ENCODE measurements at places on chromosomes 1 and 21.

- DNase-seq, result no peak
These were observed 2.6 kb downstream of the CROCC start for GRCh38 chr1:16924216-16924918.

DNA sequence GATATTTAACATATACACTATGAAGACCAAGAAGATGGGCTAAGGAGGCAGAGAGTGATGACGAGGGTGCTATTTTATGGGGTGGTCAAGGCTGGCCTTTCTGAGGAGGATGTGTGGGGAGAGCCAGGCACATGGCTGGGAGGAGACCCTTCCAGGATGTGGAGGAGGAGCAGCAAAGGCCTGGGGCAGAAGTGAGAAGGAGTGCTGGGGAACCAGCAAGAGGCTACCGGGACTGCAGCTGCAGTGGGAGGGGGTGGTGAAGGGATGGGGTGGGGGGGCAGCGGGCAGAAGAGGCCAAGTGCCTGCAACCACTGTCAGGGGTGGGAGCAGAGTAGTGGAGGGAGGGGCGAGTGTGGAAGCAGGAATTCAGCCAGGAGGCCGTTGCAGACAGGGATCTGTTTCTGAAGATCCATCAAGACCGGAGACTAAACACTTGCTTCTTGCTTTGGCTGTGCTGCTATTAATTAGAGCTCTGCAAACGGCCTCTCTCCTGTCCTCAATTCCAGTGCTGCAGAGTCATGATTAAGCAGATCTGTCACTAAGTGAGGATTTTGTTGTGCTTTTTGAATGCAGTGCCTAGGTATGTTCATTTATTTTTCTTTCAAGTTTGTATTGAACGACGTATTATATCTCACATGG lies 89.9 kb downstream of the IER5 start:
- DNase-seq, result no peak

DNA sequence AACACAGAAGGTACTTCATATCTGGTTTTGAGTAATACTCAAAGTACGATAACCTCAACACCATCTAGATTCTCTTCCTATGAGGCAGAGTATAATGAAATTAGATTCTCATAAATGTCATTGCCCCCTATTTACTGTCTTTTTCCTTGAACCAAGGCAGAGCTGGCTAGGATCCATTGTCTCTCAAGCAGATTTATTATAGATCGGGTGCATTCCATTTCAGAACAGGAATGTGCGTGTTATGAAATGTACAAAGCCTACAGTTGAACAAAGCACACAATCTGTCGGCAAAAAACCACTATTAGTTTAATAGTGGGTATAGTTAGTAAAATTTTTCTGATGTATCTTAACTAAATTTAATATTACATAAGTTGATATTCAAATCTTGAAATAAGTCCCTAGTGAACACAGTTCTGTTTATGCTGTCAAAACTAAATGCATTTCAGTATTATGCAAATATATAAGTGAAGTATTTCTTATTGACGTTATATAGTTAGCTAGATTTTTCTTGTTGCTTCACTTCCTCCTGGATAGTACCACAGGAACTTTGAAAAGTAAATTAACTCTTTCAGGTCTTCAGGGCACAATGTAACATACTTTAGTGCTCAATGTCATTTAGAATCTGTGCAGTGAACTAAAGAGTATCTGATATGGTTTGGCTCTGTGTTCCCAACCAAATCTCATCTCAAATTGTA lies 92.1 kb downstream of the DDAH1 start:
- DNase-seq, result no peak

- no peak for DNase-seq
These were observed 5.1 kb downstream of the SPSB1 start for GRCh38 chr1:9297831-9298230.

DNA sequence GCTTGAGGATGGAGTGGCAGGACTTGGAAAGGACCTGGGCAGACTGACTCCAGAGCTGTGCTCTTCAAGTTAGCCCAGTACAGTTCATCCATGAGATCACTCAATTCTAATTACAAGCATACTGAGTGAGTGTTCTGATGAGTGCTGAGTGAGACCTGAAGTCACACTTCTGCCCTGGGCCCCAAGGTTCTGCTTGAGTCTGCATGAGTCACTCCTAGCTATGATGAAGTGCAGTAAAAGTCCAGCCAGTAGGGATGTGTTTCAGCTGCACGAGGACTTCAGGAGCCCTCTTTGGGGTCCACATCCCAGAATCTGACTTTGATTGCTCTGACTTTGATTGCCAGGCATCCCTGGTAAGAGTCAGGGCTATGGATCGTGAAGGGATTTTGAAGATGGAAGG lies 35.8 kb downstream of the PLEKHA6 start:
- DNase-seq, result no peak

DNA sequence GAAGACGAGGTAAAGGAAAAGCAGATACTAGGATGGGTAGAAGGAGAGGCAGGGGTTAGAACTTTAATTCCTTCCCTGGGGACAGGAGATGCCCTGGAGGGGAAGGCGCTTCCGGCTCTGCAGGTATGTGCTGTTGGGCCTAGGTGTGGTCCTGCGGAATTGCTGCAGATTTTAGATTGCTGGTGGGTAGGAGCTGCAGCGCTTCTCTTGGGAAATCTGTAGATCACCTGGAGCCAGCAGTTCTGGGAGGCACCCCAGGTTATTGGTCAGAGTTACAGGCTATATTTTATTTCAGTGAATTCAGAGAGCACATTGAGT lies 1.1 kb downstream of the MGST3 start:
- no peak for DNase-seq

- DNase-seq, result no peak
These were observed 12.4 kb upstream of the RCAN3 start for GRCh38 chr1:24490101-24490781.

GRCh38 chr21:43987509-43987908 lies 24.6 kb upstream of the TRAPPC10 start:
- DNase-seq, result no peak

GRCh38 chr1:214445199-214445598 lies 106.2 kb downstream of the PTPN14 start:
- DNase-seq, result no peak

DNA sequence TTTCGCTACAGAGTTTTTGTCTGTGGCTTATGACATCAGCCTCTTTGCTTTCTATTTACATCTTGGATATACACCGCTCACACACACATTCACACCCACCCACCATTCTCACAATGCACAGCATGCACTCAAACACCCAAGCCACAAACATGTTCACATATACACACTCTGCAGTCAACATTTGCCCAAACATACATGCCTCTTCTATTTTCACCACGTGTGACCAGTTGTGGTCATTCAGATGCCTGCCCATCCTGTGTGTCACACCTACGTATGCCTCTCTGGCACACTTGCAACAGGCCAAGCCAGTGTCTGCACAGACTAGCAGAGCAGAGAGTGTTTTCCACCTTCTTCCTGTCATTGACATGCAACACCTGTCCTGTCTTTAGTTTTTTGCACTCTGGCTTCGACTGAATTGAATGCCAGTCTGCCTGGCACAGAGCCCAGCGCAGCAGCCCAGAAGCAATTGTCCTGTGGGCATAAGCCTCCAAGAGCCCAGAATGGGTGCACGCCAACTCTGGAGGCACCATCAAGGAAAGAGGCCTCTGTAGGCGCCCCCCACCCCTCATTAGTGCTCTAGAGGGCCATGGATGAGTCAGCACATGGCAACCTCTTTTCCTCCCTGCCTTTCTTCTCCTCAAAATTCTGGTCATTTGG lies 37.7 kb upstream of the LRRN2 start:
- no peak for DNase-seq

- DNase-seq, result no peak
These were observed 58.9 kb upstream of the NEK2 start for GRCh38 chr1:211734359-211734758.

DNA sequence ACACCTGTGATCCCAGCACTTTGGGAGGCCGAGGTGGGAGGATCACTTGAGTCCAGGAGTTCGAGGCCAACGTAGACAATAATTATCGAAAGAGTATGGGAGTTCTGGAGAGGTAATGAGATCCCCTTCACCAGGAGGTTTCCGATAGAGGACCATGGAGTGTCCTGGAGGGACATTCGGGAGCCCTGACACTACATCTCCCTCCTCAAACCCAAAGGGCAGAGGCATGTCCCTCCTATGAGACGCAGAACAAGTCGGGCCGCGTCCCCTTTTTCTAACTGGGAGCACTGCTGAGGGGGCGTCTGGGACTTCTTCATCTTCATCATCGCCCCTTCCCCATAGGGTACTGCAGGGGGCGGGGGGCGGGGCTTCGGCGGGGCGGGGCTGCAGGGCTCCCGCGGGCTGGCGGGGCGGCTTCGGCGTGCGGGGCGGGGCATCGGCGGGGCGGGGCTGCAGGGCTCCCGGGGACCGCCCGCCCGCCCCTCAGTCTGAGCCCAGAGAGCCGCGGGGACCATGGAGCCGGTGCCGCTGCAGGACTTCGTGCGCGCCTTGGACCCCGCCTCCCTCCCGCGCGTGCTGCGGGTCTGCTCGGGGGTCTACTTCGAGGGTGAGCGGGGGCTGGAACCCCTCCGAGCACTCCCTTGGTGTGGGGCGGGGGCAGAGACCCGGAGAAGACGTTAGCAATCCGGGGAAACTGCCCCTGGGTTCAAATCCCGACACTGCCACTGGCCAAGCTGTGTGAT lies at the start of gene THEMIS2:
Gene THEMIS2 (plus strand): TSS at position 486 of the 743 bp plus-strand sequence. CDS start 28 bp downstream, at position 514.
- peak; percentile 24 for DNase-seq

- peak; percentile 48 for DNase-seq
These were observed 13.6 kb downstream of the THAP3 start for GRCh38 chr1:6638226-6638625.

DNA sequence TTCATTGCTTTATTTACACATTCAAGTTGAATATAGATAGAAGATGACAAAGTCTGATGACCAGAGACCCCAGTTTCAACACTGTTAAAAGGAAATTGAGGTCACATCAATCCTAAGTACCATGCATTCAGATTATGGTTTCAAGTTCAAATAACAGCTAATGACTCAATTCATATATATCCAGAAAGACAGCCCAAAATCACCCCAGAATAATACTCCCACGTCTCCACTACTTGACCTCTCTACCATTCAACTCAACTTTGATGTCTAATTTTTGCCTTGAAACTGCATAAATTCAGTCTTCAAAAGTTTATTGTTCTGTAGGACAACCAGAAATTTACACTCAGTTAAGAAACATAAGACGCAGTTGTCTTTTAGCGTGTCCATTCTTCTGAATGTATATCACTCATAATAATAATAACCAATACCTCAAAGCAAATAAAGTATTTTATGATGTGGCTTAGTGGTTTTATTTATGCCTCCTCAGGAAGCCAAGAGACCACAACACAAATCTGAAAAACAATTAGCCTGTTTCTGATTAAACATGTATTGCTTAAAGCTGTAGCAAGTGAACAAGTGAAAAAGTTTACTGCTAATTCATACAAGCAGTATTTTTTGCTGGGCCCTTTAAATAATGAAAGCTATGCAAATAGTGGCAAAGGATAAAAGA lies 569.0 kb downstream of the LTN1 start:
- DNase-seq, result no peak

DNA sequence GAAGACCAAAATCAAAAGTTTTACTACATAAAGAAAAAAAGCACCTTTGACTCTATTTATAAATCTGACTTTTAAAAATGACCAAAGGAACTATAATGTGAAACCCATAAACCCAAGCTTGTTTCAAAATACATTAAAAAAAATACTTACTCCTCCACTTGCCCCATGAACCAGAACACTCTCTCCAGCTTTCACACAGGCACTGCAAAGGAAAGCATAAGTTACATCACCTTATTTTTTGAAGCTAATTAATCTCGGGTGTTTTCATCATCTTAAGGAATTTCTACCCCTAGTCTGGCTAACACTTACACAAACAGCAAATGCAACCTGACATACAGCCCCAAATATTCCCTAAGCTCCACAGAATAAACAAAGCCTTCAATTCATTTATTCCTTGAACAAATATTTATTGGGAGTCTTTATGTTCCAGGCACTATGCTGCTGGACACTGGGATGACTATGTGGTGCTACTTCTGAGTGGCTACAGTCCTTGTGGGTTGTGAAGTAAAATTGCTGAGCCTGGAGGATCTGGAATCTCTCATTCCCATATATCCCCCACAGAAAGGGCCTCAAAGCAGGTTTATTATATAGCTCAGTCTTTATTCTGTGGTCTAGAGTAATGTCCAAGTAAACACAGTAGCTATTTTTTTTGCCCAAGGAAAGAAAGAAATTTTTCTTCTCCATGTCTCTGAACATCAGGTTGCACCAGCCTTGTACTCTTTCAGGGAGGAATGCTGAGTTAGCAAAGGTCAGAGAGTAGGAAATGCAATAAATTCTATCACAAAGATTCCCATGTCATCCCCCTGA lies 18.2 kb downstream of the CRYZ start:
- no peak for DNase-seq

GRCh38 chr1:231420959-231421545 lies 1.0 kb downstream of the EGLN1 start:
- peak; percentile 57 for DNase-seq

DNA sequence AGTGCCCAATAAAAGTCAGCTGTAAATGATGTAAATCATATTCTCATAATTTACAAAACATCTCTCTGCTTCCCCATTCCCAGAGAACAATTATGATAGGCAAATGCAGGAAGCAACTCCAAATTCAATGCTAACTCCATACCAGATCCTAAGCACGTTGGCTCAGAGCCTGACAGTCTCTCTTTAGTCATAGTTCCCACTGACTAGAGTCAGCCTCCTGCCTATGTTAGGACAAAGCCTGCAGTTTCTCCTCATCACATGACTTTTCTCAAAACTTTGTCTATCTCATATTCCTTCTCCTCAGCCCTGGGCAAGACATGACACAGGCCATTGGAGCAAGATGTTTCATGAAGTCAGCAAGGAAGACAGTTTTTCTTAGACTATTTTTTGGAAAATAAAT lies 101.5 kb upstream of the COL24A1 start:
- DNase-seq, result no peak

DNA sequence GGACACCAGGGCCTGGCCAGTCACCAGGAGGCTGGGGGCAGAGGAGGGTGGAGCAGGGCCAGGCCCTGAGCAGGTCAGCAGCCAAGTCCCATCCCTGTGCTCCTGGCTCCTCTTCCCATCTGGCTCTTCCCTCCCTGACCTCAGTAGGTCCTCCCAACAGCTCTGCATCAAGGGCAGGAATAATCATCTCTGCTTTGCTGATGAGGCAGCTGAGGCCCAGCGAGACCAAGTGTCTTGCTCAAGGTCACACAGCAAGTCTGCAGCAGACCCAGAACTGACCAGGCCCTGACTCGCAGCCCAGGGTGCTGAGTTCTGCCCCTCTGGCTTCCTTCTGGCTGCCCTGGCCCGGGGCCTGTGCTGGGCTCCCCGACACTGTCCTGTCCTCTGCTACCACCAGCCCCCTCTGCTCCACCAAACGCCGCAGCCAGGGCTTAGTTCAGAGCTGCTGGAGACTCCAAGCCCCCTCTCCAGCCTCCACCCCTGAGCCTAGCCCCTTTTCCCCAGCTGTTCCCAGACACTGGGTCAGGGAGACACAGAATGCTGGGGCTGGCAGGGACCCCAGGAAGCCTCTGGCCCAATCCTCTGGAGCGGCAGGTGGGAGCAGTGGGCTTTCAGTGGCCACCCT lies 224.9 kb downstream of the PTPRU start:
- DNase-seq, result no peak

Data from hippocampal formation (tissue), 2 donors.